Stimulated activated CD8-positive, alpha-beta memory T cell treated with anti-CD3 and anti-CD28 coated beads, Interleukin-15, amount 100 ng/mL, for 24 hours (primary cell): ENCODE measurements at places on chromosomes 7 and 10.

GRCh38 chr7:141407893-141408292 lies 143.3 kb upstream of the AGK start:
- DNase-seq = no peak

- DNase-seq = no peak
Measured at GRCh38 chr7:99325001-99325493, 651 bp upstream of the ARPC1A start.

DNA sequence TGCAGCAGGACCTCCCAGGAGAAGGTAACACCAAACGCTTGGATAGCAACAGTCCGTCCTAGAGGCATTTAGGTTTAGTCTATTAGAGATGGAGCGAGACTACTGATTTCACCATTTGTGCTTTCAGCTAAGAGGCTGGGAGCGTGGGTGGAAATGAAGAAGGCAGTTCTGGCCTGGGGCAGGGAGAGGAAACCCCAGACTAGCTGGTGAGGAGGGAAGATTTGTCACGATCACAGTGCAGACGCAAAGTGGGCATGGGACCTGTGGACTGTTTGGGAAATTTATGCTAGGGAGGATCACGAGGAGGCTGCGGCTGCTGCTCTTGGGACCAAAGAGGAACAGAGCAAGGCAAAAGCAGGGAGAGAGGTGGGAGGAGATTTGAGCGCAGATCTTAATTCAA lies 130.4 kb upstream of the AOAH start:
- no peak for DNase-seq

GRCh38 chr7:68760556-68760955 lies 837.7 kb upstream of the AUTS2 start:
- no peak for DNase-seq

GRCh38 chr7:42925630-42926029 lies 6.3 kb downstream of the PSMA2 start:
- no peak for DNase-seq

DNA sequence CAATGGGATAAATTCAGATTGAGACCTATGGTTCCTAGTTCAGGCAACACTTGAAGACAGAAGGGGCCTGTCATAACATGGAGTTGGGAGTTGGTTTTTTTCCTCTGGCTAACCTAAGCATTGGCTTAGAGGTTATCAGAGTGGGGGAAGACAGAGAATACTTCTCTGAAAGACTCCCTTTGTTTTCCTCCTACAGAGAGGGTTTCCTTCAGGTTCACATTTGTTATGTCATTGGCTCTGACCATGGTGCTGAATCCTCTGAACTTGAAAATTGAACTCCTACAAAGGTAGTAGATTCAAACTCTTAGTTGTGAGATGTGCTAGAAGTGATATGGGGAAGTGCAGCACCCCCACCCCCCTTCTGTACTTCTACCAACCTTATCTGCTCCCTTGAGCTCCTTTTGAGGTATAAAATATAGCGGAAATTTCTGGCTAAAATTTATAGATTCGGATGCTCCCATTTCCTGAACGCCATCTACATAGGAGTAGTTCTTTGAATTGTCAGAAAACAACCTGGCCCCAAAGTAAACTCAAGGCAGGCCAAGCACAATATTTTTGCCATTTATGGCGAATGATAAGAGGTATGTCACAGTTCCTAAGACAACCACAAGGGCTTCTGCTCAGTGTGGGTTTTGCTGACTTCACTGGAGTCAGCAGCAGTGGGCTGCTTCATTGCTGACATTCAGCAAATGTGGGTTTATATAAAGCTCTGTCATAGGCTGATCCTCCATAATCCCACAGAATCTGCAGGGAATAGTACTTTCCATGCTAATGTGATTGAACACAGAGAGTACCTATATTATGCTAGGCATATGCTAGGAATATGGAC lies 131.6 kb upstream of the KLF14 start:
- DNase-seq = no peak

DNA sequence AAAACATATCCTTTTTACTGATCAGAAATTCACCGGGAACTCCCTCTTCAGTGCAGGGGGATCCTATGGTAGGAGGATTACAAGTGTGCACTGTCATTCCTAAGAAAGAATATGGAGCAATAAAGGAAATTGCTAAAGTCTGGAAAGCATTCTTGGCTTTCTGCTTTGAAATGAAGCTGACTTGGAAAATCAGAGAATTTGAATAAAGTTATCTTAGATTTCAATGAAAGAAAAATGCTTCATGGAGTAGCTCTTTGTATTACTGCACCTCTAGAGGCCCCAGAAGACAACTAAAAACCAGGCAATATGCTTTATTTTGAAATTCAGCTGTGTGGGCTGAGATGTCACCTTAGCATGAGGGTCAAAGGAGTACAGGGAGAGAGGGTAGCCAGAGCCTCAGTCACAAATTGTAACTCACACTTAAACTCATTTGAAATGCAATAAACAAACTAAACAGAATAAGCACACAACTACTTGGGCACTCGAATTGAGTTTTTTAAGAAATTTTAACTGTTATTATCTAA lies 102.5 kb downstream of the IMMP2L start:
- DNase-seq = no peak

GRCh38 chr7:128108641-128109423 lies 77.6 kb upstream of the LRRC4 start:
- DNase-seq = no peak

- no peak for DNase-seq
Measured at GRCh38 chr7:42217548-42217947, 19.5 kb downstream of the GLI3 start.
